ENCODE measurements at places on chromosomes 7 and 10.
A peak's percentile ranks its signal among the peaks of the same experiment; 100 is the strongest.

DNA sequence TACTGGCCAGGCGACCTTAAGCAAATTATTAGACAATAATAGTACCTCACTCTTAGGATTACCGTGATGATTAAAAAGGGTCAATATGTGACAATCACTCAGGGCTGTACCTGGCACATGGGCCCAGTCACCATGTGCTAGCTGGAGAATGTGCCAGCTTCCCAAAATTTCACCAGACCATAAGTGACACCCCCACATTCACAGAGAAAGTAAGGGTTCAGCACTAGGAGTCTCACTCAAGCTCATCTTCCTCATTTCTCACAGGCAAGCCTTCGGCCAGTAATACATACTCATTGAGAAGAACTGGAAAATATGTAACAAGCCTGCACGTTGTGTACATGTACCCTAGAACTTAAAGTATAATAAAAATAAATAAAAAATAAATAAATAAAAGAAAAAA lies 22.4 kb upstream of the C10orf71 start:
- no peak for DNase-seq

- no peak for DNase-seq
Measured at GRCh38 chr10:124428207-124428777, 9.6 kb upstream of the OAT start.

- DNase-seq: no peak
Measured at GRCh38 chr10:48811917-48812316, 127.2 kb downstream of the WDFY4 start.

DNA sequence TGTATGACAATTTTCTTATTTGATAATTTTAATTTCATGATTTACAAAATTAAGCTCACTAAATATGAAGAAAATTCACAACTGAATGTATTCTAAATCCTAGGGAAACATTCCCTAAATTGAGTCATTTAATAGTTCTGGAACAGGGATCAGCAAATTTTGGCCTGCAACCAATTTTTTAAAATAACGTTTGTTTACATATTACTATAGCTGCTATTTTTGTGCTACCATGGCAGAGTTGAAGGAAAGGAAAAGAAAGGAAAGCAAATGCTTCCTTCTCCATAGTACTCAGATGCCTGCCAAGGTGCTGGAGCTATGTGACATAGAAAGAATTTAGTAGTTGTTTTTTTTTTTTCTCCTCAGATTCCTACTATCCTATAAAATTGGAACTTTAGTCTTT lies 1307.7 kb upstream of the LRRTM3 start:
- no peak for DNase-seq

GRCh38 chr10:5583525-5584175 lies 58.9 kb downstream of the CALML3 start:
- no peak for DNase-seq

- DNase-seq: no peak
Measured at GRCh38 chr10:50432211-50433009, 181.1 kb upstream of the ASAH2 start.

DNA sequence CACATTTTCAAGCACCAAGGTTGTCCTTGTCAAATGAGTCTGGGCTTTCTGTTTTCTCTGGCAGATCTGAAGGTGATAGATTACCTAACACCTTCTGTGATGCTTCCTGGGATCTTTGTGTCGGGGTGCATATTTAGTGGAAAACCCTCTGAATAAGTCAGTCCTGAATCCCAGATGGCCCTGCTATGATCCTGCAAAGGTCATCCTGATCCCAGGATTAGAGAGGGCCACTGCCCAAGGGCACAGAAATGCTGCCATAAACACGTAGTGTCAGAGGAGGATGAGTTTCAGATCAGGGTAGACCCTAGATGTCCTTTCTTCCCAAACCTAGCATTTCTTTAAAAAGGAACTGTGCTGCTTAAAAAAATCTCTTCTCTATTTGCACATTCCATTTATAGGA lies 19.0 kb downstream of the AGR2 start:
- no peak for DNase-seq

- no peak for DNase-seq
Measured at GRCh38 chr7:104946338-104946737, 67.7 kb upstream of the KMT2E start.

DNA sequence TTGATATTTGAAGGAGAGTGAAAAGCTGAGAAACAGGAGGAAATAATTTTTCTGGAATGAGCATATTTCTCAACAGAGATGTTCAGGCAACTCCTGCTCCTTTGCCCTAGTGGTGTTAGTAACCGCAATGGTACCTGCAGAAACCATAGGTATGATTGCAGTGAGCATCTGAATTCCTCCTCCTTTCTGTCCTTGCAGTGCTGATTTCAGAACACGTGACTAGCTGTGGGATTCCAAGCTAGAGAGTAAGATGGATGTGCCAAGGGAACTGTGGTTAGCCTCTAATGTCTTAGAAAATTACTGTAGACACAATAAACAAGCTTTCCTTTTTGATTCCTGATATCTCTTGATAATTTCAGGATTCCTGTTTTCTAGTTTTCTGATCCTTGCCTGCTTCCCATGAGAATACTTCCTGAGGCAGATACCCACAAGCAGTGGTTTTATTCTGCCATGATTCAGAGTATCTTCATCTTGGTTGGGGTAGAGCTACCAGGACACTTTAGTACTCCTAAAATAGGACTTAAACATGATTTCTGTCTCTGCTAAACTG lies 27.5 kb downstream of the LRGUK start:
- DNase-seq: no peak

GRCh38 chr7:1244700-1245523 lies 12.2 kb downstream of the UNCX start:
- DNase-seq: no peak

GRCh38 chr10:124701435-124701834 lies 42.7 kb downstream of the FAM53B start:
- DNase-seq: peak; percentile 11

DNA sequence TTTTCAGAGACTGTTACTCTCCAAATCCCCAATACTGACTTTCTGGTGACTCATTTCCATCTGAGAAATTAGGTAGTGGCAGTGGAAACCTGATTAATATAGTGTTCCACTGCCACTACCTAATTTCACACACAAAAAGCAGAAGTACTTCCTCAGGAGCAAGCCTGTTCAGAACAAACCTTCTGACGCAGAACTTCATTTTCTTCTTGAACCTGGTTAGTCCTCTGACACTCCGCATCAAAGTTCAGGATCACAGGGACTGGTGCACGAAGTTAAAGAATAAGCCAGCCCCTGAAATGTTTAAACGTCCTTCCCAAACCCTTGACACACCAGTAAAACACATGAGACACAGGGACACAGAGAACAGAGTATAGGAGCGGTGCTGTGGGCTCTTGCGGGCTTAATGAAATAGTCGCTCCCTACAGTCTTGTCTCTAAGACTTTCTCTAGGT lies 4.4 kb downstream of the WDR91 start:
- no peak for DNase-seq

DNA sequence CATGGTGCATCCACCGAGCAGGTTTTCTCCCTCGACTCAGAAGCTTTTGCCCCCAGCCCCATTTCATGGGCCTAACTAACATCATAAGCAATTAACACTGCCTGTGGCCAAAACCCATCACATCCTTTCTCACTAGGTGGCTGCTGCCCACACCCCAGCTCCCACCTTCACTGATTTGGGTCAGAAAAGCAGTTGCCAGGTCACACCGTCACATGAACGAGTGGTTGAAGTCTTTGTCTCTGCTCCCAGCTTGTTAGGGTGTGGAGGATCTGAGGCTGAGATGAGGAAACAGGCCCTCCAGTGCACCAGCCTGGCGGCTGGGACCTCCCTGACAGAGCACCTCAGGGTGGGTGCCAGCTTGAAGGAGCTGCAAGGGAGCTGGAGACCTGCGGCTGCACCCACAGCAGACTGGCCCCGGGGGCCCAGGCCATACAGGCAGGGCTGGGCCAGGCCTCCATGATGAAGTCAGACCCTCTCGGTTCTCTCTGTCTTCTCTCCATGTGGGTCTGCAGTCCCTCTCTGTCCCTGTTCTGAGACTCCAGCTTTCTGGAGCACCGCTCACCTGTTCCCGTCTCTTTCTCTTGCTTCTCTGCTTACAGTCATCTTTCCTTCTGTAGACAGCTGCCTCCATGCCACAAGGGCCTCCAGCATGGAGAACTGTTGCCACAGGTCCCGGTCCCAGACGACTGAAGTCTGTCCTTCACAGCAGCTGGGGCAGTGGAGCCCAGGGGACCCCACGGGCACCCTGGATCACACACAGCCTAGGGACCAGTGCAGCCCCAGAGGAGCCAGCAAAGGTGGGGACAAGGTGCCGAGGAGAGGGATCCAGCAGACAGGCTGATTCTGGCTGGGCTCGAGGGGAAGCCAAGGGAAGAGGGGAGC lies 13.8 kb upstream of the INPP5A start:
- DNase-seq: no peak

DNA sequence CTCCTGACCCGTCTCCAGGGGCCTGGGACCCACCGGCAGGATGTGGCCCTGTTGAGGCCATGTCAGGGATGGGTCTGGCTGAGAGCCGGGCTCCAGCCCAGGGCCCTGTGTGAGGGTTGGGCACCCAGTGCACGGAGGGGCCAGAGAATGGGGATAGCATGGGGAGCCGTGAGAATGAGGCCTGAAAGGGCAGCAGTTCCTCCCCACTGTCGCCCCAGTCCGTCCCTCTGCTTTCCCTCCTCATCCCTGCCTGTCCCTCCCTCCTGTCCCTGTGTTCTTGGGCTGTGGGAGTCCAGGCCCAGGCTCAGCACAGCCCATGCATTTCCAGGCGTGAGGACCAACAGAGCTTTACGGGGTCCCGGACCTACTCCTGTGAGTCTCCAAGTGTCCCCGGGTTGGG lies 9.6 kb downstream of the LAT2 start:
- no peak for DNase-seq

DNA sequence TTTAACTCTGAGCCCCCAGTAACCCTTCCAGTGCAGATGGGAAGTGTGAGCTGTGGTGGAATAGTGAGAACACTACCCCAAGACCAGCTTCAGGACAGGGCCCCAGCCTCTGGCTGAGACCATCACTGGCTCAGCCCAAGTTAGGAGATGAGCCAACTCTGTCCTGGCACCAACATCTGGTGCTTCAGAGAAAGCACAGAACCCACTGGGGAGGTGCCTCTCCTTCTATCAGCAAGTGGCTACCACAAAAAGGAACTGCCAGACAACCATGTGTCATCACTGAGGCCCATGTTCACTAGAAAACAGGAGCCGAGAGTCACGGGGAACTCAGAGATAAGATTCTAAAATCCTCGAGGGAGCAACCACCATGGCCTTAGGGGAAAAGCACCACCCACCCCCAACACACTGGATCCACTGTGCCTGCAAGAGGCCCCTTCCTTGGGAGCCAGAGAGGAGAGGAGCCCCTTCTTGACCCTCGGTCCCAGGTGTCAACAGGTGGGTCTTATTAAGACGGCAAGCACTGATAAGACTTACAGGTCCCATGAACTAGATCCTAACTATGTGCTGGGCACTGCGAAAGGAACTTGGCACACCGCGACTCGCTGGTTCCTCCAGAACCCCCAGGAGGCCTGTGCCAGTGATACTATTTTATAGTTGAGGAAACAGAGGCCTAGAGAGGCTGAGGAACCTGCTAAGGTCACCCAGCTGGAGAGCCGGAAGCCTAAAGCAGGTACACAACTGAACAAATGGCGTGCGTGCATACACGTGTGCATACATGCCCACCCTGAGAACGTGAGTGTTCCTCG lies 102.7 kb downstream of the FAM53B start:
- no peak for DNase-seq

DNA sequence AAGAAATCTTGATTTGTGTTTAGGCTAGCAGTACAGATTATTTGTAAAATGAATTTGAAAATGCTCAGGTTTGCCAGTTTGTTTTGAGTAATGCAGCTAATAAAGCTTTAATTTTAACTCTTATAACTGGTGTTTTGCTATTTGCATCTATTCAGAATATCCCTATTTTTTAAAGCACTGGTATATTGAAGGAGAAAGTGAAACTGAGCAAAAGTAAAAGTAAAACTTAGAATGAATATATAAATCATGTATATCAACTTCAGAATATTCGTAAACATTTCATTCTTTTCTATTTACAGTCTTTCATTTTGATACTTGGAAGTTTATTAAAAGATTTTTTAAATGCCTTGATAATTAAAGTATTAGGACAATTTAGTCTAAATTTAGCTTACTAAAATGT lies 26.2 kb downstream of the TASOR2 start:
- no peak for DNase-seq

DNA sequence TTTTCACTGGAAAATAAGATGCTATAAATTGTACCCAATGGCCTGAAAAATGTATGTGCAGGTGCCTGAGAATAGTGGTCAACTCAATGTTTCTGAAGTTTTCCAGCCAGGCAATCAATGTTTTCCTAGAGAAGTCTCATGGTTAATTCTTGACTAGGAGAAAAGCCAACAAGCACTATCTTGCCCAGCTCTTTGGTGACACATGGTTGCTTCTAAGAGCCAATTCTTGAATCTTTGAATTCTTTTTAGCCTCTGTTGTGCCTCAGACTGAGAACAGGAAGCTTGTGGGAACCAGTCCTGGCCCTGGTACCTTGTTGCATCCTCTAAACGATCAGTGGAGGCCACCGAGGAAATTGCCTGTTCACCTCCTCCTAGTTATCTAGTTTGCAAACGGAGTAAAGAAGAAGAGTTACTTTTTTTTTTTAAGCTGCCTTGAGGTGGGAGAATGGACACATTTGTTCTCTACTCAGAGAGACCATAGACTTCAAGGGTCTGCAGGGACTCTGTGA lies 144.0 kb upstream of the MKLN1 start:
- no peak for DNase-seq

DNA sequence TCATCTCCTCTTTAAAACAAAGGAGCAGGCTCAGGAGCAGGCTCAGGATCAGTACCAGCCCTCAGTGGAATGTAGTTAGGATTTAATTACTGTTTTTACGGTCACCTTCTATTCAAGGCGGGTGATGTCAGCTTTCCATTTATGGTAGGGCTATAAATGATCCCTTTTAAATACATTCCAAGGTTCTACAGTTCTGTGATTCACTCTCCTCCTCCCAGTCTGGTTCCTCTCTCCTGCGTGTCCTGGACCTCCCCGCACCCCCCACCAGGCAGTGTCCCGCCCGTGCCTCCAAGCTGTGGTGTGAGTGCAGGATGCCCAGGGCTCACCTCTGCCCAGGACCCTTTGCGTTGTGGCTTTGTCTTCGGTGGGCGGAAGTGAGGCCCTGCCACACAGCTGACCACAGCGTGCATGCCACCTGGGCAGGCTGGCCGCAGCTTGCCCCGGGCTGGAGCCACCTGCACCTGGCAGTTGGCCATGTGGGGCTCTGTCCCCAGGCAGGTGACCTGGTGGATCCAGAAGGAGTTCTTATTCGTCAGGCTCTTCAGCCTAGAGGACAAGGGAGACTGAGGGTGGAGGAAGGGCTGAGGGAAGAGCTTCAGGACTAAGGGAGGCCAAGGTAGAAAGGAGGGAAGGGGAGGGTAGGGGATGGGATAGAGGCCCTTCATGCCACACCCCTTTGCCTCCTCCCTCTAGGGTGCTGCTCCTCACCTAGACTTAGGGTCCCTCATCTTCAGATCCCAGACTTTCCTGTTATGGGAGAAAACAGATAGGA lies 9.1 kb downstream of the LOXL4 start:
- DNase-seq: no peak

DNA sequence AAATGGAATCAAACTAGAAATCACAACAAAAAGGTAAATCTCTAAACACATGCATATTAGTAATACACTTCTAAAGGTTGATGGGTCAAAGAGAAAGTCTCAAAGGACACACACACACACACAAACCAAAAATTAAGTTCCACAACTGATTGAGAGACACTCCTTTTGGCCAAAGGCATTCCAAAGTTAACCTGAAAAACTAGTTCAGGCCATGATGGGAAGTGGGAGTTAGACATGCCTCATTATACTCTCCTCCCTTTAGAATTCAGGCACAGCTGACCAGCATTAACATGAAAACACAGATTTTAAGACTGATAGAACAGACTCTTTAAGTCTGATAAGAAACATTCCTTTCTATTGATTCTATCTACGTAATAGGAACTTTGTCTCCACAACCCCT lies 332.4 kb upstream of the IGFBP3 start:
- no peak for DNase-seq

- DNase-seq: peak; percentile 2
Measured at GRCh38 chr10:106705681-106706100, 458.8 kb downstream of the SORCS1 start.
